Stomach (tissue), 19 donors: ENCODE measurements at places on chromosomes 1 and 21.

DNA sequence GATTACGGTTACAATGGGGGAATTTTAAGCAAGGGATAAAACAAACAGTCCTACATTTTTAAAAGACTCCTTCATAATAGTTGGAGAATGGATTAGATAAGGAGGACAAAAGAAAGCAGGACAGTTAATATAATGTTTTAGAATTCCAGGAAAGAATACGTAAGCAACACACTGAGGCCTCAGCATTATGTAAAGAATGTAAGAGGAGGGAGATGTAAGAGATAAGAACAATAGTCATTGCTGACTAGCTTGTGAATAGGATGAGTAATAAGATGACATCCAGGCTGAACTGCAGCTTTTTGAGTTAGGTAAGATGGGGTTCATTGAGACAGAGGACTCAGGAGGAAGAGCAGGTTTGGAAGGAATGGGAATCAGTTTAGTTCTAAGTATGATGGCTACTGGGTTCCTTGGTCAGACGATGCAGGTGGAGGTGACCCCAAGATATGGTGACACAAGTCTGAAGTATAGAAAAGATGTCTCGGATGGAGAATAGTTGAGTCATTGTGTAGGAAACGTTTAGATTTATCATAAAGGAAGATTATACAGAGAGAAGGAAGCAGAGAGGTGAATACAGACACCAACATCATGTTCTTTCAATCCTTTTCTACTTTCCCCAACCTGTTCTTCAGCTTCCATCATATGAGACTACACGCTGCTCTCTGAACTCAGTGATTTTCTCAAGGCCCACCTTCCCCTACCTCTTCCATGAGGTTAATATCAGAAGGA lies 372.8 kb downstream of the PTBP2 start:
- no peak for DNase-seq

DNA sequence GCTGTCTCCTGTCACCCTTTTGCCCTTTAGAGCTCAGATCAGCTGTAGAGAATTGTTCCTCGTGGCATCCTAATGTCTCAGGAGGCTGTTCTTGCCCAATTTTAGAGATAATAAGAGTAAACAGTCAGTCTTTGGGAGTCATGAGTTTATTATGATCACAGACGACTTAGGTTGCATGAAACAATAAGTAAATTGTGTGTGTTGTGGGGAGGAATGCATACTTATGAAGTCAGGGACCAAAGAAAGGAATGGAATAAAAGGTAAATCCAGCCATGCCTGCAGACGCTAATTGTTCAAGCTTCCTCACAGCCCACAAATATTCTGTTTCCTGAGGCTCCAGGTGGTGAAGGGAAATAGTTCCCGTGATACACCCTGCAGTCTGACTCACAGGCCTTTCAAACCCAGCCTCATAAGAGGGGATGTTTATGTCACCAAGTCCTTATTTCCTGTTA lies 897 bp downstream of the EPHX4 start:
- DNase-seq: no peak

DNA sequence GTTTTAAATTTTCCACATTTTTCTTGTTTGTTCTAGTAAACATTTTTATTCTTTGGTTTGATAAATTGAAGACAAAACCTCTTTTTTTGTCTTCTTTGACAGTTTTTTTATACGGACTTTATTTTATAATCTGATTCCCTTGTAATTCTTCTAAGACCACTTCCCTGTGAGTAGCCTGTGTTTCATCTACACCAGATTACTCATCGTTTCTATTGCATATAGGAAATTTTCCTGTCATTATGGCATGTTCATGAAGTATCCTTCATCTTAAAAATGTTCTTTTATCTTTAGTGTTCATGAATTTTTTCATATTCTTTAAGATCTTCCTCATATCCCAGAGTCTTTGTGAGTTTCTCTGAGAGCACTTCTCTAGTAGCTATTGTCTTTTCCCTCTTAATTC lies 109.8 kb downstream of the USP25 start:
- no peak for DNase-seq

DNA sequence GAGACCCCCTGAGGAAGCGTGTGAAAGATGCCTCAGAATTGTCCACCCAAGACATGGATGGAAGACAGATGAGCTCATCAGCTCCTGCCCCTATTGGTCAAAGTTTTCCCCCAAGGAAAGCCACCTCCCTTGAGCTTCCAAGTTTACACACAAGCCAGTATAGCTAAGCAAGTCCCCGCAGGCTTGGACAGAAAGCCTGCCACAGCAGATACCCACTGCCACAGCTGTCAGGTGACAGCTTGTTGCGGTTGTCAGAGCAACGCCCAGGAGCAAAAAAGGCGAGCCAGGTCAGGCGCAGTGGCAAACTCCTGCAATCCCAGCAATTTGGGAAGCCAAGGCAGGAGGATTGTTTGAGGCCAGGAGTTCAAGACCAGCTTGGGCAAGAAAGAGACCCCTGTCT lies 60.9 kb upstream of the IFNAR2 start:
- DNase-seq: no peak

DNA sequence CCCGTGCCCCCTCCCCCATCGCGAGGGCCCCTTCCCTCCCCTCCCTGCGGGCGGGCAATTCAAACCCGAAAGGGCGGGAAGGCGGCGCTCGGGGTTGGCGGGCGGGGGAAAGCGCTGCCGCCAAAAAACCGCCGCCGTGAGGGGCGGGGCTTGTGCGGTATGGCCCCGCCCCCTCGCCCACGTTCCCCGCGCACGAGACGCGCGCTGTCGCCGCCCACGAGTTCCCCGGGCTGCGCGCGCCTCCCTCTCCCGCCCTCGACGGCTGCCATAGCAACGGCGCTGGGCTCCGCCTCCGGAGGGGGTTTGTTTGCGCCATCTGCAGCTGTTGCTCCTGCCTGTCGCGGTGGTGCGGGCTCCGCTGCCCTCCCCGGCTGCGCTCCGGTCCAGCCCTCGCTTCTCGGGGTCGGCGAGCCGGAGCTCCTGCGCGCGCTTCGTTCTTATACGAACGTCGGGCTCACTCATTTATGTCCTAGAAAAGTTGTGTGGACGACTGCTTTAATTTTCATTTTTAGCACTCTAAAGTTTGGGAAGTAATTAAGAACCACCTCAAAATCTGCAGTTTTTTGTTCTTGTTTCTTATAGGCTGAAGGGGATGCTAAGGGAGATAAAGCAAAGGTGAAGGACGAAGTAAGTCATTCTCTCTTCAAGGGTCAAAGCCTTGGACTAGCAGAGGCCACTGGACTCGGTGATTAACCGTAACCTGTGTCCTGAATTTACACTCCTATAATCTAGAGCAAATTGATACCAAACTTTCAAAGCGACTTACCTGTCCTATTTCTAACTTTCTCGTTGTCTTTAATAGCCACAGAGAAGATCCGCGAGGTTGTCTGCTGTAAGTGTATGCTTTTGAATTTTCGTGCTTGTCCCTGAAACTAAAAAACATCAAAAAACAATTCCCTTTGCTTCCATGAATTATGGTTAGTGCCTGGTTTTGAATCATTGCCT lies 933 bp downstream of the HMGN2 start:
- peak; percentile 97 for DNase-seq
